ENCODE measurements at places on chromosomes 5 and 9.

DNA sequence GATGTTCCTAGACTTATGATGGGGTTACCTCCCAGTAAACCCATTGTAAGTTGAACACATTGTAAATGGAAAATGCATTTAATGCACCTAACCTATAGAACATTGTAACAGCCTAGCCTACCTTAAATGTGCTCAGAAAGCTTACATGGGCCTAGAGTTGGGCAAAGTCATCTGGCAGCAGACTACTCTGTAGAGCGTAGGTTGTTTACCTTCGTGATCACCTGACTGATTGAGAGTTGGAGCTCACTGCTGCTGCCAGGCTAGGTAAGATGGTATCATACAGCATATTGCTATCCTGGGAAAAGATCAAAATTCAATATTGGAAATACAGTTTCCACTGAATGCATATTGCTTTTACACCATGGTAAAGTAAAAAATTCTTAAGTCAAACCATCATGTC is 95.4 kb downstream of the HTR4 start:
- DNase-seq: no peak

GRCh38 chr9:118563677-118564076 is 805.6 kb downstream of the BRINP1 start:
- no peak for DNase-seq

- DNase-seq: no peak
Measured at GRCh38 chr5:172633403-172633970, 7.6 kb upstream of the NEURL1B start.

DNA sequence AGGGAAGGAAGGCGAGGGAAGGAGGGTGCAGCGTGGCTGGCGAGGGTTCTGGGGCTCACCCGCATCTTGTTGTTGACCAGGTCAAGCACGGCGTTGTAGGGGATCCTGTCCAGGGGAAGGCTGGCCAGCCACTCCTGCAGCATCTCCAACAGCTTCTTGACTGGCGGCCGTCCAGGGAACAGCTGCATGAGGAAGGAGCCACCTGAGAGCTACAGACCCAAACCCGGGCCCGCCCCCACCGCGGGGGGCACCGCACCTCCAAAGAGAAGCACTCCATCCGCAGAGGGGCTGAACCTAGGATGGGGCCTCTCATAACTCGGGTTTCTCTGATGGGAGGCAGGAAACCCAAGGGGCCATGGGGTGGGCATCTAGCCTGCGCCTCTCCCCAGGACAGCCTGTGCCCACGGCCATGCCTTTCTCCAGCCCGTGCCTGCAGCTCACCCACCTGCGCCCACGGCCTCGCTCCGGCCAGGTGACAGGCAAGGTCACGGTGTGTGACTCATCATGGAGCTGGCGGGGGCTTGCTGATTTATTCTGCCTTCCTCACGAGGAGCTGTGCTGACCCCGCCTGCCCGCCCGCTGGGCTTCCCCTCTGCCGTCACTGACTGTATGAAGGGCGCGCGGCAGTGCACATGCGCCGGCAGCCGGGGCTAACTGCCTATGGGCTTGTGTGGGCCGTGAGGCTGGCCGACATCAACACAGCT is 11.8 kb upstream of the LHX3 start:
- no peak for DNase-seq

DNA sequence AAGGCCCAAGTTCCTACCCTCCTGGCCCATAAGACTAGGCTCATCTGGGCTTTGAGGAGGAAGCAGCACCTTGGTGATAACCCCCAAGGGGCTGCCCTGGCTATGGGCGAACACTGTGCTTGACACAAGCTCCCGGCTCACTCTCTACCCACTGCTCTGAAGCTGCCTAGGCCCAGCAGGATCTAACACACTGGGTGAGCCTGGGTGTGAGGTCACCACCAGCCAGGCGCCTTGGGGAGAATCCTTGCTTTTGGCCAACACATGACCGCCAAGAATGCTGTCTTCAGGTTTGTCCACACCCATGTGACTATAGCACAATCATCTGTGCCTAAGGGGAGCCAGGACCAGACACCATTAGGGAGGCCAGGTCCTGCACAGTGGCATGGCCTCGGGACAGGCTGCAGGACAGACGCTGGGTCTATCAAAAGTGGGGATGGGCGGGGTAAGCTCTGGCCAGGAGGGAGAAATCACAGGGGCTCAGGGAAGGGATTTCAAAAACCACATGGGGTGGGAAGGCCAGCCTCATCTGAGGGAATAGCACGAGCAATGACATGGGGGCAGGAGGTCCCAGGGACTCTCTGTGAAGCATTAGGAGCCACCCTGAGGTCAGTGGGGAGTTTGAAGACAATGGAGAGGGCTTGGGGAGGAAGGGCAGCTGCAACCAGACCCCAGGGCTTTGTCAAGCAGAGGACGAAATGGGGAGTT is 29.6 kb downstream of the BICD2 start:
- no peak for DNase-seq

GRCh38 chr9:70479880-70480291 is 65.4 kb upstream of the KLF9 start:
- DNase-seq: no peak

DNA sequence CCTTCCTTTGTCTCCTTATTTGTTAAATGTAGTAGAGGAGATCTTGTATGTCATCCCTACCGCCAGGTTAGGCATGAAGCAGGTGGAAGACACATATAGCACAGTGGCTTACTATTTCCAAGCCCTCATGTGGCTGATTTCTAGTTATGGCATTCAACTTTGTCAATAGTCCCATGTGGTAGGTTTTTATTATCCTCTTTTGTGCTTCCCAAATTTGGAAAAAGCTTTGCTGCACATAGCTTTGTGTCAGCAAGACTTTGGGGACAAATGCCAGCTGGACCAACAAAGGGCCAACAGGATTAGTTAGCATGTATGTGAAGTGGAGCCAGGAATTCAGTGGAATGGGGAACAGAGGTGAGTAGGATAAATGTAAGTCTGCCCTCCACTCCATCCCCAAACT is 276.3 kb downstream of the PSAT1 start:
- DNase-seq: no peak

GRCh38 chr5:18393565-18394442 is 759.5 kb downstream of the TAF11L14 start:
- peak; percentile 74 for DNase-seq

DNA sequence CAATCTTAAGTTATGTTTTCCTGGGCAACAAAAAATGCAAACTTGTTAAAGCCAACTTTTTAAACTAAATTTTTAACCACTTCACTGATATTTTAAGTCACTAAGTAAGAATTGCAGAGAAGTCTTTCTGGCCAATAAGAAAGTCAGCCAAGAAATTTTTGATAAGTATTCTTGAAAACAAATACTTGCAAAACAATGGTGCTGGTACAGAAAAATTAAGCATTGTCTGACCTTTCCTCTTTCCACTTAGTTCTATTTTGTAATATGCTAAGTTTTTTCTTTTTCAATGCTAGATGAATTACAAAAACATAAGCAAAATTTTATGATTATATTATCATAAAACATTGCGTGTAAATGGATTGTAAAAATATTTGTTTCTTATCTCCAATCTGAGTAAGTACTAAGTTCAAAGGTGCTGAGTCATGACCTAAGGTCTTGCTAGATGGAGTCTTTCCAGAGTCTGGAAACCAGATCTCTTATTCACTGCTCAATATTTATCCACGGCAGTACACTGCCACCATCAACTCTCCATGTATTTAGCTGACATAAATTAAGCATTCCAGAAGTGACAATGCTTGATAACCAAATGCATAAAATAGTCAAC is 139.7 kb downstream of the MEF2C start:
- DNase-seq: peak; percentile 79

- DNase-seq: peak; percentile 21
Measured at GRCh38 chr5:51960617-51961121, 577.4 kb downstream of the ISL1 start.

- no peak for DNase-seq
Measured at GRCh38 chr5:97148288-97148687, 5.9 kb upstream of the LIX1 start.

DNA sequence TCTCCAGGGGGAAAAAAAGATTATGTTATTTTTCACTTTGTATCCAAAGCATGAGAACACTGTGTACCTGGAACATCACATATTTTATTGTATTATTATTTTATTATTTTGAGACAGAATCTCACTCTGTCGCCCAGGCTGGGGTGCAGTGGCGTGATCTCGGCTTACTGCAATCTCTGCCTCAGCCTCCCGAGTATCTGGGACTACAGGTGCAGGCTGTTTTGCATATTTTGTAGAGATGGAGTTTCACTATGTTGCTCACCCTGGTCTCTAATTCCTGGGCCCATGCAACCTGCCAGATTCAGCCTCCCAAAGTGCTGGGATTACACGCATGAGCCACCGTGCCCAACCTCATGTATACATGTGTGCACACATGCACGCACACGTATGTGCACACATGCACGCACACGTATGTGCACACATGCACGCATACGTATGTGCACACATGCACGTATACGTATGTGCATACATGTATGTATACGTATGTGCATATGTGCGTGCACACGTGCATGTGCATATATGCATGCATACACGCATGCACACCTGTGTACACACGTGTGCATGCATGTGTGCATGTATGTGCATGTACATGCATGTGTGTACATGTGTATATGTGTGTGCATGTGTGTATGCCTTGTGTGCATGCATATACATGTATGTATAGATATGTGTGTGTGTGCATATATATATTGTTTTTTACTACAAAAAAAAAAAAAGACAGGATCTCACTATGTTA is 9.5 kb upstream of the UGCG start:
- no peak for DNase-seq

GRCh38 chr5:94433397-94434163 is 184.8 kb downstream of the KIAA0825 start:
- DNase-seq: peak; percentile 35

GRCh38 chr5:153816870-153817269 is 221.8 kb downstream of the FAM114A2 start:
- DNase-seq: no peak

GRCh38 chr5:128259607-128260021 is 176.0 kb downstream of the SLC12A2 start:
- no peak for DNase-seq

DNA sequence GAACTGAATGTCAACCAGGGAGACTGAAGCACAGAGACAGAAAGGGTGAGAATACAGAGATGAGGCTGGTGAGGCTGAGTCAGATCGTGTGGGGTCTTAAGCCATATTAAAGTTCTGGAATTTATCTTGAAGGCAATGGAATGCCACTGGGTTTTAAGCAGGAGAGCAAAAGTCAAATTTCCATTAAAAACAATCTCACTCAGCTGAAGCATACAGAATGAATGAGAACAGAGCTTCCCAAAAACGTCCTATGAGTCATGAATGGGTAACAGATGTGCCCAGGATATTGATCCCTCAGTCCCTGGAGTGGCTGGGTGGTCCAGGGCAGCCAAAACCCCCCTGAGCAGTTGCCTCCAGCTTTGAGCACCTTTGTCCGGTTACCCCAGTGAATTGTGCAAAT is 44.9 kb downstream of the PFDN1 start:
- DNase-seq: no peak

DNA sequence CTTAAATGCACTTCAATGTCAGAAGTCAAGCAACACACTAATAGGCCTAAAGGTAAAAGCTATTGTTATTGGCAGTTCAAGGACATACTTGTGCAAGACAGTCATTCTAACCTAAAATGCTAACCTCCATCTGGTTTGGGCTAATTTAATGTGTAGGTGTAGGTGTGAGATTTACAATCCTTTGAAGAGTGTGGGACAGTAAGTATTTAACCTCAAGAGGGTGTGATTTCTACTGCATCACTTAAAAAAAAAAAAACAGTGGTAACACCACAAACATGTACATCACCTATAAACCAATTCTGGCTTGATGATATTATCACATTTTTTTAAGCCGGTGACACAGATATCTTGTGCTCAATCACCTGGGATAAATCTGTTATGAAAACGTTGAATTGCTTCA is 127.5 kb upstream of the MEF2C start:
- DNase-seq: no peak

- no peak for DNase-seq
Measured at GRCh38 chr5:139514486-139514856, 31.9 kb upstream of the STING1 start.

DNA sequence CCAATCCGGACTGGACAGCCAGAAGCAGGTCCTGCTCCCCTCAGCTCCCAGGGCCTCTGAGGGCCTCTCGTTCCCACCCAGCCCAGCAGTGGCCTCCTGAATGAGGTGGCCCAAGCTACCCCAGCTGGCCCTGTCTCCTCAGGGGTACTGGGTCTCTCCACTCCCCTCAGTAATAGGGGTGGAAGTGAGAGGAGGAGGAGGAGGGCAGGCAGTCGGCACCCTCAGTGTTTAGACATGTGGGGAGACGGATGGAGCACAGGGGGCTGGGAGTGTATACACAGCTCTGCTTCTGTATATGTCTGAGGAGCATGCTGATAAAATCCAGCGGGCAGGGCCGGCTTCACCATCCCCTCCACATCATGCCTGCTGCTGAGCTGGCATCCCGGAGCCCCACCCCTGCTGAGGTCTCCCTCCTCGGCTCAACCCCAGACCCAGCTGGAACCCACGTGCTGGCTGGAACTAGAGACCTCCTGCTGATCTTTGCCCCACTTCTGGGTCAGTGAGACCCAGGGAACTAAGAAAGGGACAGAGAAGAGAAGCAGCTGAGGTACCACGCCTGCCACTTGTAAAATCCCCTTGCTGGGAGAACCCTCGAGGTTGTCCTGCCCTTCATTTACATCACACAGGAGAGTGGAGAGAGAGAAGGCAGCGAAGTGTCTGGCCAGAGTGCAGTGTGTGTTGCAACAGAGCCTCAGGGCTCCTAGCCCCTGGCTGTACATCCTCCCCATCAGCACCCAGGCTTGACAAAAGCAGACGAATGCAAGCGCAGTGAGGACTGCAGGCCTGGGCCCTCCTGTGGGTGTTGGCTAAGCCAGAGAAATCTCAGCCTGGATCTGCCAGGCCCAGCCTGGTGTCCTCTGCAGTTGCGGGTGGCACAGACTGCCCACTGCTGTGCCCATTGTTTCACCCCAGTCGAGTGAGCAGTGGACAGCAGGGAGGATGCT is 77.5 kb downstream of the PSD2 start:
- DNase-seq: no peak

DNA sequence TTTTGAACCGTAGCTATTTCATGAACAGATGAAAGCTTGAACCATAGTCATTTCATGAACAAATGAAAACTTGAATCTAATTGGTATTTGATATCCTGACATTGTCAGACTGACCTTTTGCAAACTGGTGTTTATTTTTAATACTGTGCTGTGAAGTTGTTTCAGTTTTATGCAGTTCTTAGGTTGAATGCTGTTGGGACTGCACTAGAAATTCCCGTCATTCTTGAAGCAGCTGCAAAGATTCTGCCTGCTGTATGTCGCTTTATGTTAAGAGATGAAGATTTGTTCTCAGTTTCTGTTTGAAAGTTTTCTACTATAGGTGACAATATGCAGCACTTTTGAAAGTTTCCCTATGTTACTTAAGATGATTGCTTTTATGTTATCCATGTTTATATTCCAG is 22.5 kb upstream of the FAM120AOS start:
- no peak for DNase-seq

GRCh38 chr5:120304663-120305062 is 159.4 kb upstream of the PRR16 start:
- DNase-seq: peak; percentile 1
